ENCODE measurements at places on chromosomes 6 and 20.
A peak's percentile ranks its signal among the peaks of the same experiment; 100 is the strongest.

GRCh38 chr6:70041411-70041810 lies 175.1 kb downstream of the COL19A1 start:
- DNase-seq = no peak

- no peak for DNase-seq
Observed at GRCh38 chr6:105034470-105034869, 77.6 kb downstream of the LIN28B start.

- no peak for DNase-seq
Observed at GRCh38 chr6:16487996-16488674, 249.7 kb downstream of the GMPR start.

- DNase-seq = no peak
Observed at GRCh38 chr6:123518441-123519188, 118.1 kb downstream of the TRDN start.

GRCh38 chr6:38171997-38172738 lies 352.6 kb downstream of the ZFAND3 start:
- no peak for DNase-seq

DNA sequence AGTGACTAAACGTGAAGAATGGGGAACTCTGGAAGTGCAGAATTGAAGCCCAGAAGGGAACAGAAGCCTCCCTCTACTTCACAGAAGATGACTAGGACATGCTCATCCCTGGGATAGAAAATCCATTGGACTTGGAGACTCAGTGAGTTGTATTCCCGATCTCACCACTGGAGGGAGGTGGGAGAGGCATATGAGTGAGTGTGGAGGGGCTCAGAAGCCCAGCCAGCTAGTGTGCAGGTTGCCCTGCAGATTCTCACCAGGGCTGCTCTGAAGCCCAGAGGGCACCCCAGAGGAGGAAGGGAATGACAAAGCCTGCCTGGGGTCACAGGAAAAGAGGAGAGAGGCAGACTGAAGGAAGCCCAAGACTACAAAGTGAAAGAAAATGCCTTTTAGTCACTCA lies 42.1 kb upstream of the HLA-E start:
- no peak for DNase-seq

GRCh38 chr6:87093651-87094050 lies 1.3 kb downstream of the CGA start:
- no peak for DNase-seq

- no peak for DNase-seq
Observed at GRCh38 chr6:11206576-11206975, 25.9 kb downstream of the NEDD9 start.

DNA sequence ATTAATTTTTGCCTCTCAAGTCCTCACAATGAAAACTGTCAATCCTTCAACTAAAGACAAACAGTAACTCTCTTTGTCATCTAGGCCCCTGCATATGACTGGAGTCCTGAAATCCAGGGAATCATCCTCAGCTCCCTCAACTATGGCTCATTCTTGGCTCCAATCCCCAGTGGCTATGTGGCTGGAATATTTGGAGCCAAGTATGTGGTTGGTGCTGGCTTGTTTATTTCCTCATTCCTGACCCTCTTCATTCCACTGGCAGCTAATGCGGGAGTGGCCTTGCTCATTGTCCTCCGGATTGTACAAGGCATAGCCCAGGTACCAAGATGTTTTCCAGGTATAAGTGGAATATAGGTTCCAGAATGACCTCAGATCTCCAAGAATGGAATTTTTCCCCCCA lies 15.4 kb downstream of the SLC17A4 start:
- no peak for DNase-seq

- DNase-seq = no peak
Observed at GRCh38 chr6:38495518-38495917, 144.2 kb downstream of the BTBD9 start.

- no peak for DNase-seq
Observed at GRCh38 chr20:11766961-11767360, 150.7 kb upstream of the BTBD3 start.

- DNase-seq = peak; percentile 92
Observed at GRCh38 chr20:5065879-5066383, 53.8 kb downstream of the PCNA start.

Measured in HL-60 (cell line).